Kidney (tissue), 22 donors: ENCODE measurements at places on chromosomes 1 and 21. TPM values are rescaled to one million over a fixed set of nuclear protein-coding genes. Genes with fewer than 3 reads are reported as not detected.

DNA sequence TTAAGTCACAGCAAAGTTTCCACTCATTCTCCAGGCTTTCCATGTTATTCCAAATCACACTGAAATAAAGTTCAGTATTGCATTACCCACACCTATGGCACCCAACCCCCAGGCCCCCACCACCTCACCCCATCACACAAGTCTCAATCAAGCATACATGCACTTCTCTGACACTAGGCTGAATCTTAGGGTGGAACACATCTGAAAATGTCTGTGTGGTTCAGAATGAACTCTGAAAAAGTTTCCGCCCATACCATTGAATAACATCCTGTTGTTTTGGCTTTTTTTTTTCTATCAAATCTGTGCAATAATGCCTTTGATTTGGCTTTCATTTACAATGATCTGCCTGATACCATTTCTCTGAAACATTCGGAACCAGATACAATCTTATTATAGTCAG lies 25.8 kb upstream of the LRRC8C start:
- DNase-seq = no peak

The CDKN2C gene
- 12.5 TPM for total RNA-seq

- peak; percentile 70 for DNase-seq
These were observed 334.8 kb upstream of the CAMK1G start for GRCh38 chr1:209248649-209249279.

The PTPN22 gene
- total RNA-seq = 6.6 TPM

DNA sequence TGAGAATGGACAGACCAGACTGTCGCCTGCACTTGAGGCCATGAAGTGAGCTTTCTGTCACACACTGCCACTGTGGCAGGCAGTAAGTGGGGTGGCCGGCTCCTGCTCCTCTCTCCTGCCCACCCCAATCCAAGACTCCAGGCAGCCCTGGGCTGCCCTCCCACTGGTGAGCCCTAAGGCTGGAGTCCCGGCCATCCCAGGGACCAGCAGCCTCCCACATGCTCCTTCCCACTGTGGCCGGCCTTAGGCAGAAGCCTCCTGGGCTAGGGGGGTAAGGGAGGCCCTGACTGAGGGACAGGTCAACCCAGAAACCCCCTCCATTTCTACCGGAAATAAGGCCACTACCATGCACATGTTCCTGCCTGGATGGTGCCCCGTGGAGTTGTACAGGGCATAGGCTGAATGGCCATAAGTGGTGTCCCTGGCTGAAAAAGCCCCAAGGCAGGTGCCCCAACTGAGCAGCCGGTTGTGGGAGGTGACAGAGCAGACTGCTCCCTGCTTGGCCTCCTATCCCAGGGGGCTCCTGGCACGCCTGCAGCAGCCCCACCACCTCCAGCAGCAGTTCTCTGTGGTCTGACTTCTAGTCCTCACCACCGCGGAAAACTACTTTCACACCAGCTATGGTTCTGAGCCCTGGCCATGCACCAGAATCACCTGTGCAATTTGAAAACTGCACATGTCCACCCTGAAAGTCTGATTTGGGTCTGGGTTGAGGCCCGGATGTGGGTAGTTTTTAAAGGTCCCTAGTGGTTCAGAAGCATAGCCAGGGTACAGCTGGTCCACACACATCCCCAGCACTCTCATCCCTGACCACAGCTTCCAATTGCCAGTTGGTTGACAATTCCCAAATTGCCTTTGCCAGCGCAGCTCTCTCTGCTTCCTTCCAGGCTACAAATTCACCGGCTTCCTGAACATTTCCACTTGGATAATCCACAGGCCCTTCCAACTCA lies 1.6 kb upstream of the ARTN start:
- no peak for DNase-seq

The F13B gene
- total RNA-seq = not detected

The S100A1 gene
- total RNA-seq = 83.1 TPM

The HSPB7 gene
- total RNA-seq = 29.1 TPM

The INTS7 gene
- 9.8 TPM for total RNA-seq

- DNase-seq = peak; percentile 84
These were observed 334.4 kb downstream of the SRGAP2C start for GRCh38 chr1:121519042-121519755.

DNA sequence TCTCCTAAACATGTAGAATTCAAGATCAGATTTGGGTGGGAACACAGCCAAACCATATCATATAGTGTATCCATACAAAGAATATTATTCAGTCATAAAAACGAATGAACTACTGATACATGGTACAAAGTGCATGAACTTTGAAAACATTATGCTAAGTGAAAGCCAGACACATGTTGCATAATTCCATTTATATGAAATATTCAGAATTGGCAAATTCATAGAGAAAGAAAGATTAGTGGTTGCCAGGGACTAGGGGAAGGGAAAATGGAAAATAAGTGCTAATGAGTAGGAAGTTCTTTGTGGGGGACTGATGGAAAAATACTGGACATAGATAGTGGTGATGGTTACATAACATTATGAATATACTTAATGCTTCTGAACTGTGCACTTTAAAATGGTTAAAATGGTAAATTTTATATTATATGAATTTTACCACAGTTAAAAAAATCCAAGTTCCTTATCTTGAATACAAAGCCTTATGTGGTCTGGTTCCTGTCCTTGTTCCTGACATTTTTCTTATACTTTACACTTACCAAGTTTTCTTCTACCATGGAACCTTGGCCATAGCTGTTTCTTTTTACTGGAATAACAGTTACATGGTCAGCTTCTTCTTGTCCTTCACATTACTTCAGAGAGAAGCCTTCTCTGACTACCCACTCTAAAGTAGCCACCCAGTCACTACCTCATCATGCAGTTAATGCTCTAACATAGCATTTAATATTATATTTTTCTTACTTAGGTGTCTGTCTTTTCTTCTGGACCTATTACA lies 64.0 kb downstream of the CCDC18 start:
- DNase-seq = no peak

The CD48 gene
- 20.5 TPM for total RNA-seq

The SWT1 gene
- total RNA-seq = 6.5 TPM

The VSIG8 gene
- total RNA-seq = not detected

The MYCL gene
- total RNA-seq = 4.2 TPM
